Glutamatergic neuron (in vitro differentiated cells): ENCODE measurements at places on chromosomes 3 and 15. TPM values are rescaled to one million over a fixed set of nuclear protein-coding genes. Genes with fewer than 3 reads are reported as not detected.

A4GNT gene
- total RNA-seq, result not detected

GRCh38 chr3:60552581-60552980, 698.7 kb downstream of the FHIT start:
- DNase-seq, result no peak

GRCh38 chr3:116474801-116475200, 29.5 kb upstream of the LSAMP start:
- no peak for DNase-seq

- DNase-seq, result no peak
Observed at GRCh38 chr15:65189102-65189740, 4.1 kb upstream of the CLPX start.

DNA sequence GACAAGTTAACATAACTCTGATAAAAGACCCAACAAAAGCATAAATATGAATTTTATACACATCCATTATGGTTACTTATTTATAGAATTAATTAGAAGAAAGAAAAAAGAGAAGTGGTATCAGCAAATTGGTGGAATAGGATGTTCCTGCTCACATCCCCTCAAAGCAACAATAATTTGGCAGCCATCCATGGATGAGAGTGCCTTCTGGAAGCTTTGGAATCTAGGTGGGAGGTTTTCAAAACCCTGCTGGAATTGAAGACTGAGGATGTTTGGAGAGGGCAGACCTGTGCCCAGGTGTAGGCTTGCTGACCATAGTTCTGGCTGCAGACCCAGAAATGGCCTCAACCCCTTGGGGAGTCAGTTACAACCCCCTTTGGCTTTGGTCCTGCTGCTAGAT, 91.2 kb downstream of the EDEM1 start:
- no peak for DNase-seq
